Lower leg skin (tissue), 4 donors: ENCODE measurements at places on chromosomes 13 and 19. TPM values are rescaled to one million over a fixed set of nuclear protein-coding genes. Genes with fewer than 3 reads are reported as not detected.

ZNF530 gene
- total RNA-seq = 16.9 TPM

FAM216B gene
- not detected for total RNA-seq

MEF2B gene
- total RNA-seq = 0.84 TPM

CEACAM20 gene
- total RNA-seq = not detected

DNA sequence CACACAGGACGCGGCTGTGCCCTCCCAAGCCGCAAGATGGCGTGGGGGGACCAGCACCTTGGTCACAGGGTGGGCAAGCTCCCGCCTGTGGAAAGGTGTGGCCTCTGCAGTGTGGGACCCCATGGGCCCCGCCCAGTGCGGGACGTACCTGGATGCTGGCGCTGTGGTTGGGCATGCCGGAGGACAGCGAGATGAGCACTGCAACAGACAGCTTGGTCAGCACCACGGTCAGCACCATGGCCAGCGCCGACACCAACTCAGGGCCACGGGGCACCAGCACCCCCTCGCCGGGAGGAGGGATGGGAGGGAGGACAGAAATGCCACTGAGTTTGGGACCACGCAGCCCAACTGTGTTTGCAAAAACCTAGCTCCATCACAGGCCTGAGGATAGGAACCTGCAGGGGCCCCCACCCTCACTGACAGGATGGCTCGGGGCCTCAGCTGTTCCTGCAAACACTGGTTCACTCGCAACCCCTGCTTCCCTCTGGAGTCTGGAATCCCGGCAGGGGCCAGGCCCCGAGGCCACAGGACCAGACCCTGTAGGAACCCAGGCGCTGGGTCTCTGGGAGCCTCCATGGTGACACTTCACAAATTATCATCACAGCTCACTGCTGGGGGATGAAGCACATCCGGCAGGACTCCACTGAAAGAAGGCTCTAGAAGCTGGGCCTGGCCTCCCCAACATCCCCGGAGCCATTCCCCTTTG, 27.1 kb downstream of the IZUMO4 start:
- no peak for DNase-seq

DNA sequence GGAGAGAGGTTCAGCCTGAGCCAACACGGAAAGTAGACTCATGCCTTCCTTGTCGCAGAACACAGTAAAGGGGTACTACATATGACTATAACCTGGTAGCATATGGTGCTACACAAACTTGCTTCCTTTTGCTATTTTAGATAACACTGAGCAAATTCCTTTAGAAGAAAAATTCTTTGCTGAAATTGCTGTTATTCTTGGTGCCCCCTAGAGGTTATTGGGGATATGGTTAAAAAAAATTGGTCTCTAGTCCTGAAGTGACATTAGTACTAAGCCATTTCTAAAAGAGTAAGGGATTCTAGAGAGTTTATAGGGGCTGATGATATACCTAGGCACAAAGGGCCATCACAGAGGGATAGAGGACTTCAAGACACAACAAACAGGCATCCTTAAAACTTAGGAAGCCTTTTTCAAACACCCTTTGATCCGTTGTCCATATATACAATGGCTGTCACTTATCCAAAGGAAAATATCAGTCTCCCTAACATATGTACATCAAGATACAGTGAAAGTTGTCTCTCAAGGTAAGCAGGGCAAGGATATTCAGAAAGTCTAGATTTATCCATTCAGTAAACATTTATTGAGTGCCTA, 13.9 kb upstream of the HS6ST3 start:
- DNase-seq = no peak

DNA sequence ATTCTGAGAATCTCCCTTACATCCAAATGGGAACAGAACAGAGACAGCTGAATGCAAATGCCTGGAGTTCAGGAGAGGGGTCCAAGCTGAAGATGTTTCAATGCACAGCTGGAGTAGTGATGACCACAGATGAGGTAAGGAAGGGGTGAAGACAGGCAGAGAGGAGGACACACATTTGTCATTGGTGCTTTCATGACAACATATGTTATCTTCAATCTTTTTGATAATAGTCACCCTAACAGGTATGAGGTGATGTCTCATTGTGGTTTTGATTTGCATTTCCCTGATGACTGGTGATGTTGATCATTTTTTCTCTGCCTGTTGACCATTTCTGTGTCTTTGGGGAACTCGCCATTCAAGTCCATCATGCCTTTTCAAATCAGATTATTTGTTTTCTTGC, 19.2 kb downstream of the SIGLEC7 start:
- DNase-seq = peak; percentile 25

DNA sequence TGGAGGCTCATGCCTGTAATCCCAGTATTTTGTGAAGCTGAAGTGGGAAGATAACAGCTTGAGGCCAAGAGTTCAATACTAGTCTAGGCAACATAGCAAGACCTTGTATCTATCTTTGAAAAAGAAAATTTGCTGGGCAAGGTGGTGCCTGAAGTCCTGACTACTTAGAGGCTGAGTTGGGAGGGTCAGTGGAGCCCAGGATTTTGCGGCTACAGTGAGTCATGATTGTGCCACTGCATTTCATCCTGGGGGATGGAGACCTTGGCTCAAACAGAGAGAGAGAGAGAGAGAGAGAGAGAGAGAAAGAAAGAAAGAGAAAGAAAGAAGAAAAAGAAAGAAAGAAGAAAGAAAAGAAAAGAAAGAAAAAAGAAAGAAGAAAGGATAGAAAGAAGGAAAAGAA, 1872.3 kb upstream of the PCDH20 start:
- no peak for DNase-seq

GRCh38 chr19:41922585-41922984, 5.7 kb downstream of the ERFL start:
- DNase-seq = no peak

GRCh38 chr13:76944456-76944855, 3.9 kb upstream of the ACOD1 start:
- no peak for DNase-seq
